ENCODE measurements at places on chromosomes 1 and 21. TPM values are rescaled to one million over a fixed set of nuclear protein-coding genes. Genes with fewer than 3 reads are reported as not detected.

- peak within 1 kb of the TSS; percentile 94 for H3K27ac ChIP-seq
- peaks cover 69% of the 10 kb centered on the region for H3K4me1 ChIP-seq
- DNase-seq: peak; percentile 59
- peak within 1 kb of the TSS; percentile 99 for H3K4me3 ChIP-seq
Measured at GRCh38 chr1:151006327-151007052, at the start of gene MINDY1. Gene MINDY1, minus strand, starts transcription at chr1:151006902. Its CDS starts 4,285 bp downstream, at chr1:151002617.

DNA sequence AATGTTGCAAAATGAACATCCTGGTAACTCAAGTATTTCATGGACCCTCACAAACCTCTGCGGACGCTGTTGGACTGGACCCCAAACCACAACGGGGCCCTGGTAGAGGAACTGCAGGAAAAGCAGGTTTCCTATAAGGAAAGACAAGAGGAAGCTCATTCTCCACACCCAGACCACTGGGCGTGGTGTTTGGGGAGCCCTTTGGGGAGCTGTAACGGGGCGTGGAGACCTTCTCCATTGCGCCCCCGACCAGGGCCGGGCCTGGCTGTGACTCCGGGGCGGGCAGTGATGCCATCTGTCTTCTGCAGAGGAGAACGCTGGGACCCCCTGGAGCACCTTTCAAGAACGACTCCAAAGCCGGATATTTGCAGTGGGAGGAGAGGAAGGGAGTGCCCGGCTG, 30.0 kb upstream of the AGPAT3 start:
- H3K27me3 ChIP-seq: peaks cover 71% of the 10 kb centered on the region
- H3K4me3 ChIP-seq: no peak overlapping the region
- DNase-seq: no peak
- no peak overlapping the region for H3K27ac ChIP-seq
- H3K4me1 ChIP-seq: peaks cover 16% of the 10 kb centered on the region
- no peaks in the 10 kb centered on the region for H3K36me3 ChIP-seq

- H3K4me3 ChIP-seq: peak overlapping the region; percentile 51
- peaks cover 11% of the 10 kb centered on the region for H3K4me1 ChIP-seq
- peak overlapping the region; percentile 12 for H3K27ac ChIP-seq
- DNase-seq: no peak
- H3K27me3 ChIP-seq: no peaks in the 10 kb centered on the region
- H3K36me3 ChIP-seq: no peaks in the 10 kb centered on the region
Measured at GRCh38 chr21:34526618-34527290, 14.7 kb upstream of the KCNE1 start.

GRCh38 chr1:96583903-96584302, 137.7 kb upstream of the PTBP2 start:
- DNase-seq: no peak
- no peaks in the 10 kb centered on the region for H3K36me3 ChIP-seq
- no peaks in the 10 kb centered on the region for H3K27me3 ChIP-seq
- H3K27ac ChIP-seq: no peak overlapping the region
- no peak overlapping the region for H3K4me3 ChIP-seq

DNA sequence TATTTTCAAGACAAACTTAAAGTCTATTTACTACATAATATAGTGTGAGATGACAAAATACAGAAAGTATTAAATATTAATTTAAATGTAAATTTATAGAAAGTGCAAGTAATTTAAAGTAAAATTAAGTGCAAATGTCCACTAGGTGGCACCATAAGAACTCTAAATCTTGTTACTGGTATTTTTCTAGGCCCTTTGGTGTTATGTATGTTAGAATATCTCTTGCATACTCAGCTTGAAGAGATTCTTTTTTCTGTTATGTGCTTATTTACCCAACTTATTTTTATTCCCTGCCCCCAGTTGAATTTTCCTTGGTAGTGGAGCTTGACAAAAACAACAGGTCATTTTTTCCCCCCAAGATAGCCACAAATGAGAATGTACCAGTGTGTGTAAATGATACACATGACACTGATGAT, 71.5 kb downstream of the RPS6KC1 start:
- no peaks in the 10 kb centered on the region for H3K36me3 ChIP-seq
- H3K27me3 ChIP-seq: no peaks in the 10 kb centered on the region
- no peak for DNase-seq

DNA sequence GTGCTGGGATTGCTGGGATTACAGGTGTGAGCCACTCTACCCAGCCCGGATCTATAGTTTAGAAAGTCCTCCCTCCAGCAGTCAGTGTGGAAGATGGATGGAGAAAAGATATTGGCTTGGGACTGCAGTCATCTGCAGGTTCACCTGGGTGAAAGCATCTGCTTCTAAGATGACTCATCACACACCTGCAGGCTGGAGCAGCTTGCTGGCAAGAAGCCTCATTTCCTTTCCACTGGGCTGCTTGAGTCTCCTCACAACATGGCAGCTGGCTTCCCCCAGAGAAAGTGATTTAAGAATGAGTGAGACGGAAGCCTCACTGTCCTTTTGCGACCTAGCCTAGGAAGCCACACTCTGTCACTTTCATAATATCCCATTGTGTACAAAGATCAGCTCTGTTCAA, 50.0 kb downstream of the FOXO6 start:
- no peaks in the 10 kb centered on the region for H3K4me1 ChIP-seq
- no peaks in the 10 kb centered on the region for H3K36me3 ChIP-seq
- H3K27me3 ChIP-seq: peaks cover 17% of the 10 kb centered on the region
- H3K4me3 ChIP-seq: no peak overlapping the region

GRCh38 chr1:89130716-89131115, 4.8 kb upstream of the GBP2 start:
- H3K4me1 ChIP-seq: peaks cover 33% of the 10 kb centered on the region
- DNase-seq: no peak

- peak overlapping the region; percentile 3 for H3K27ac ChIP-seq
- H3K27me3 ChIP-seq: no peaks in the 10 kb centered on the region
- peaks cover 68% of the 10 kb centered on the region for H3K36me3 ChIP-seq
- DNase-seq: no peak
- H3K4me3 ChIP-seq: no peak overlapping the region
Measured at GRCh38 chr1:156476501-156477298, 23.9 kb downstream of the MEF2D start.

DNA sequence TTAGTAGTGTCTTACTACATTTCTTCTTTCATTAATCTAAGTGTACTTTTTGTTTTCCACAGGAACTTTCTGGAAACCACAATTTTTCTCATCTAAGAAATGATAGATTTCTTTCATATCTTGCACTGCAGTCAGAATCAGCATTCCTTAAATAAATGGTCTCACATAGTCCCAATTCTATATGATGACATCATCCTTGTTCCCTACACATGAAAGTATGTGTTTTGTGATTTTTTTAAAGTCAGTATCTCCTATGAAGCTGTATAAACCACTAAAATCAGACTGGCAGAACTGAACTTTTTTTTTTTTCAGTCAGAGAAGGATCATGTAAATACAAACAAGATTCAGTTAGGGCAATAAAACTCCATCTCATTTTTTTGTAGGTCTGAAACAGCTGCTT, 742.6 kb upstream of the CXADR start:
- H3K36me3 ChIP-seq: no peaks in the 10 kb centered on the region
- no peaks in the 10 kb centered on the region for H3K27me3 ChIP-seq
- no peak overlapping the region for H3K27ac ChIP-seq

DNA sequence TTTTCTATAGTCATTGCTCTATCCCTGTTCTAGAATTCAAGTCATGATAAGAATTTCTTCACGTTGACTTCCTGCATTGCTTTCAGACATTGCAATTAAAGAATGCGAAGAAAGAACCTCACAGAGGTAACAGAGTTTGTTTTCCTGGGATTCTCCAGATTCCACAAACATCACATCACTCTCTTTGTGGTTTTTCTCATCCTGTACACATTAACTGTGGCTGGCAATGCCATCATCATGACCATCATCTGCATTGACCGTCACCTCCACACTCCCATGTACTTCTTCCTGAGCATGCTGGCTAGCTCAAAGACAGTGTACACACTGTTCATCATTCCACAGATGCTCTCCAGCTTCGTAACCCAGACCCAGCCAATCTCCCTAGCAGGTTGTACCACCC, 10.6 kb downstream of the APCS start:
- H3K27ac ChIP-seq: no peak overlapping the region
- no peaks in the 10 kb centered on the region for H3K36me3 ChIP-seq
- no peak for DNase-seq
- H3K27me3 ChIP-seq: peaks cover 9% of the 10 kb centered on the region
- no peaks in the 10 kb centered on the region for H3K4me1 ChIP-seq
- H3K4me3 ChIP-seq: no peak overlapping the region

DNA sequence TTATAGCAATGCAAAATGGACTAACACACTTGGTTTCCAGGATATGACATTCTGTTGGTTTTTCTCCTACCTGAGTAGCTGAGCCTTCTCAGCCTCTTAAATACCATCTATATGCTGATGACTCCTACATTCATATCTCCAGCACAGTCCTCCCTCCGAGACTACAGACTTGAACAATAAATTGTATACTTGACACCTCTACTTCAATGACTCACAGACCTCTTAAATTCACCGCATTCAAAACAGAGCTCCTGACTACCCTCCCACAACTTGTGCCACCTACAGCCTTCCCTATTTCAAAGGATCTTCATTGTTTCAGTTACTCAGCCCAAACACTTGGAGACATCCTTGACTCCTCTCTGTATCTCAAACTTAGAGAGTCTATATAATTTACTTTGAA, 66.8 kb upstream of the ASB17 start:
- no peak for DNase-seq
- no peaks in the 10 kb centered on the region for H3K36me3 ChIP-seq

DNA sequence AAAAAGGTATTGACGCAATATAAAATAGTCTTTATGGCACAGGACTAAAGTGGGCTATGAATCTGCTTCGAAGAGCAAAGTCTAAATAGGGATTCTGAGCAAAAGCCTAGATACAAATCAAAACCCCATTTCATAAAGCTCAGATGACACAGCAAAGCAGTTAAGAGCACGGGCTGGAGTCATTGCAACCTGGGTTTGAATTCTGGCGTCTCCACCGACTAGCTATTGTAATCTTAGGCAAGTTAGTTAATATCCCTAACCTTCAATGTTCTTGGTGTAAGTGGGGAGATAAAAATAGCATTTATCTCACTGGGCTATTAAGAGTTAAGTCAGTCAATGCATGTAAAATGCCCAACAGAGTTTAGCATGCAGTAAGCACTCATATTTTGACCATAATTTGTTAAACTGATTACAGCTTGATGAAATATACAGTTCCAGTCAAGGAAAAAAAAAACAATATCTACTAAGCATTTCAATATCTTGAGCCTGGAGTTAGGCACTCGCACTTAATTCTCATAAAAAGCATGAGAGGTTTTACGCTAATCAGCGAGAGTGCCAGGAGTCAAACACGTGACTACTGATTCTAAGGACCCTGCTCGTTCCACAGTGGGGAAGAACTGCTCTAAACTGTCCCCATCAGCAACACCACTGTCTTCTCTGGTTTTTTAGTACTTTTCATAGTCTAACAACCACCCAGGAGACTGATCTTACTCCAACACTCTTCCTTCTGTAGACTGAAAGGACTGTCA, 75.5 kb downstream of the JAK1 start:
- no peak overlapping the region for H3K4me3 ChIP-seq
- H3K27me3 ChIP-seq: no peaks in the 10 kb centered on the region
- DNase-seq: no peak
- no peaks in the 10 kb centered on the region for H3K36me3 ChIP-seq

DNA sequence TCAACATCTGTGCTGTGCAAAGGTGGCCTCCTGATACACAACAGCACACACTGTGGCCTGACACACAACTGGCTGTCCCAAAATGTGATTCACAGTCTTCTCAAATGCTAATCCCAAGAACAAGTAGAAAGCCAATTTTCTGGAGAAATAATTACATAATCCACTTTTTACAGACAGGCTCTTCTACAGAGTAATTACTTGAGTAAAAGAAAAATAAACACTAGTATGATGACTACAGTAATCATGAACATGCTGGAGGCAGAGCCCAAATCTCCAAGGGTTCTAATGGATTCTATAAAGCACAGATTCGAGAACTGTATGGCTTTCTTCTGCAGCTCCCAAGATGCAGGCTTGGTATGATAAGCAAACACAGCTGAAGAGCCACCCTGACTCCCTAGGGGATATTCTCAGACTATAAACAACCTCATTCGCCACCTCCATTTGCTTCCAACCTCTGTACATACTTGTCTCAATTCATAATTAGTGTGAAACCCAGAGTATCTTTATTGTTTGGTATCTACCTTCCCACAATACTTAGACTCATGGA, 81.9 kb downstream of the SIPA1L2 start:
- H3K36me3 ChIP-seq: no peaks in the 10 kb centered on the region
- H3K4me3 ChIP-seq: no peak overlapping the region
- no peaks in the 10 kb centered on the region for H3K4me1 ChIP-seq
- no peak for DNase-seq
- no peaks in the 10 kb centered on the region for H3K27me3 ChIP-seq

DNA sequence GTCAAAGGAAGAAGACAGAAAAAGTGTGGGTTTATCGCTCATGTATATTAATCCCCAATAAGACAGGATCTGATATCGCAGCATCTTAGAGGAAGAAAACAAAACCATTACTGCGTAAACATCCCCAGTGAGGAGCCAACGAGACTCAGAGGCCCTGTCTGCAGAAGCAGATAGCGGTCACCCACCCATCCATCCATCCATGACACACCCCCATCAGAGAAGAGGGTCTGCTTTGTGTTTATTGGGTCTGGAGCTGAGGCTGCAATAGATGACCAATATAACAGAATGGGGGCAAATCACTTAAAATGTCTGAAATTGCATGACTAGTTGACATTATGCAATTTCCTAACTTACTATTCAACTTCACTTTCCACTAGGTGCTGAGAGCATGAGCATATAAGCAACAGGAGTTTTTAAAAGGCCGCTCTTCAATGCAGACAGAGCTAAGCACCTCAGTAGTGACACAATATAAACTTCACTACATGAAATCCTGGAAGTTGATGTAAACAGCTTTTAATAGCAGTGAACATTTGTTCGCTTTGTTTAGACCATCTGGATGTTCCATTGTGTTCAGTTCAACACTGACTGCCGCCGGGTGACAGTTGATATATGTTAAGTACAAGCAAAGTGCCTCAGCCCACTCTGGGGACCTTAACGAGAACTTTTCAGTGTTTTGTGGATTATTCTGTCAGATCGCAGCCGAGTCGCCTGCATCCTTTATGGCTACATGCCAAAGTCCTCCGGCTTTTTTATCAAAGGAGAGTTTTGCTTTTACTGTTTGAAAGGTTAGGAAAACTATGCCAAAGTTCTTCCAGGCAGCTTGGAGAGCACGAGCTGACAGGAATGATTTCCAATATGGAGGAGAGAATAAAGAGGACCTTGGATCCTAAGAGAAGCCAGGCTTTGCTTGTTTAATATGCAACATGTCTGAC, 167.5 kb downstream of the ZNF281 start:
- no peak overlapping the region for H3K27ac ChIP-seq
- DNase-seq: no peak
- no peak overlapping the region for H3K4me3 ChIP-seq

GRCh38 chr1:10507111-10507879, 32.5 kb downstream of the PEX14 start:
- peak overlapping the region; percentile 63 for H3K27ac ChIP-seq
- H3K4me1 ChIP-seq: peaks cover 61% of the 10 kb centered on the region
- H3K36me3 ChIP-seq: peaks cover 2% of the 10 kb centered on the region

The PTPN14 gene
- total RNA-seq: 1.1 TPM

The REN gene
- not detected for total RNA-seq

The SLC45A1 gene
- total RNA-seq: 0.12 TPM

The INSRR gene
- total RNA-seq: 0.09 TPM

The ARHGEF16 gene
- not detected for total RNA-seq

Measured in activated CD8-positive, alpha-beta memory T cell treated with anti-CD3 and anti-CD28 coated beads, Interleukin-2, amount 10 ng/mL, durations not matched to agents 7 days and 5 days (primary cell).